ENCODE measurements at places on chromosomes 4 and X.

- DNase-seq, result no peak
These were observed 14.9 kb downstream of the GPKOW start for GRCh38 chrX:49108641-49109040.

DNA sequence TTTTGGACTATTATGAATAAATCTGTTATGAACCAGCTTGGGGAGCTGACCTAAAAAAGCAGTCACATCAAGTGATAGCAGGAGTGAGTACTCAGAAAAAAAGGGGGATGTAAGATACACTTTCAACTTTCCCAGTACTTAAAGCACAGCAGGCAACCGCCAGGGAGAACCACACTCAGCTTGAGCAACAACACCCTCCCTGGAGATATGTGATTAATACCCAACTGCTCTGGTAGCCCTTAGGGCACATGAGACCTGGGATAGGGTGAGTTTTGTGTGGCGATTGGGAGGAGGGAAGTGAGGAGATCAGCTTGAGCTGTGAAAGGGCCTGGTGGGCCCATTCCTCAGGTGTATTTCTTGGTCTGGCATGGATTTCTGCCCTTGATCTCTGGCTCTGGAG, 220.3 kb upstream of the SFRP2 start:
- peak; percentile 88 for DNase-seq

- no peak for DNase-seq
These were observed 83.6 kb downstream of the TSPAN5 start for GRCh38 chr4:98574816-98575215.

DNA sequence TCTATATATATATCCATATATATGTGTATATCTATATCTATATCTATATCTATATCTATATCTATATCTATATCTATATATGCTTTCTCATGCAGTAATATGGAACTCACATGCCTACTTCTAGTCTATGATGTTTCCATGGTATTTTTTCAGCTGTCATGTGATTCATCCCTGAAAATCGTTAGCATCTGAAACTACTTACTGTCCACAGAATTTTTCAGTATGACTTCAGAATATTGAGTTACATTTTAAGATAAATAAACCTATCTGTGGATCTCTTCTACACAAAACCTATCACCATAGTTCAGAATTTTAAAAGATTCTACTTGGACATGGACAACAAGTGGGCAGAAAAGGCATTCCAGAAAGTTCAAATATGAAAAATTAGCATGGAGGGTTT, 855.1 kb upstream of the INTU start:
- peak; percentile 92 for DNase-seq

DNA sequence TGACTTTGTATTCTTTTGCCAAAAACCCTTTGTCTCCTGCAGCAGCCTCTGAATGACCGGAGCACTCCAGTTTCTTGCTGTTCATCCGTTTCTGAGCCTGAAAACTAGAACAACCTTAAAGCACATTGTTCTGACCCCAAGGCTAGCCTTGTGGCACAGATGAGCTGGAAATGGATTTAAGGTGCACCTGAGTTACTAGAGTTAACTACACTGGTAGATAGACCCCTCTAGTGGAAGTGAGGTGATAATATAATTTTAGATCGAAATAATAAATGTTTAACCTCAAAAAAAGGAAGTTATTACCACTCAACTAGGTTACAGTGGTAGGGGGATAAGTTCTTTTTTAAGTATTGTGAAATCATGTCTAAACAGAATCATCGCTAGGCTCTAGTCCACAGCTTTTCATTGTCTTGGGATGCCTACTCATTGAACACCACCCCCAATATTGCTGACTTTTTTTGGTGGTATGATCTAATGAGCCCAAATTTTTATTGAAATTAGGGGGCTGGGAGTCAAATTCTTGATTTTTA, 2.7 kb downstream of the PLS3 start:
- no peak for DNase-seq

DNA sequence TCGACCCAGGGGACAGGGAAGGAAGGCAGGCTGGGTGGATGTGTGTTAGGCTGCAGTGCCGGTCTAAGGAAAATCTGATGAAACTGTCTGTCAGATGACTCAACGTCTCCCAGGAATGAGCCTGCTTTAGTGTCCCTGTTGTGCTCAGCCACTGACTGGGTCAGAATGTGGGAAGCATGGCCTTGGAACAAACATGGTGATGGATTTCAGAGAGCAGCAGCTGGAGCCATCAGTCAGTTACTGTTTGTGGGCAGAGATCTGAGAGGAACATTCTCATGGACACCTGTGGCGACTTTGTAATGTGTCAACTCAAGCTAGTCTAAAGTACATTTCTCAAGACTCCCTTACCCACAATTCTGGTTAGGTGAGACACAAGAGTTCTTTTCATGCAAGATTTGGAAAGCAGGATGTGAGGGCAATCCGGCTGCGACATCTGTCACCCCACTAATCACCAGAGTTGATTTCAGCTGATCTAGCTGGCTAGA, 63.2 kb downstream of the ANAPC10 start:
- DNase-seq, result peak; percentile 81

DNA sequence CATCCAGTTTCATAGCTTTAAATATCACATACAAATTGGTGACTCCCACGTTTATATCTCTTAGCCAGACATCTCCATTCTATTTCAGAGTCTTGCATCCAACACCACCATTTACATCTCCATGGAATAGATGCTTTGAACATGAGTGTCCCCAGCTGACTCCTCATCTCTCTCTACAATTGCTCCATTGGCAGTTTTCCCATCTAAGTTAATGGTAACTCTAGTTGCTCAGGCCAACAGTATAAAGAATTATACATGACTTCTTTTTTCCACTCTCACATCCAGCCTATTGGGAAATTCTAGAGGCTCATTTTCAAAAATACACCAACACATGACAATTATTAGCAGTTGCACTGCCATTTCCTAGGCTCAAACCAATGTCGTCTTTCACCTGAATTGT, 388.2 kb downstream of the STIM2 start:
- DNase-seq, result peak; percentile 87

GRCh38 chr4:162952232-162952631, 214.5 kb downstream of the NAF1 start:
- DNase-seq, result peak; percentile 12

DNA sequence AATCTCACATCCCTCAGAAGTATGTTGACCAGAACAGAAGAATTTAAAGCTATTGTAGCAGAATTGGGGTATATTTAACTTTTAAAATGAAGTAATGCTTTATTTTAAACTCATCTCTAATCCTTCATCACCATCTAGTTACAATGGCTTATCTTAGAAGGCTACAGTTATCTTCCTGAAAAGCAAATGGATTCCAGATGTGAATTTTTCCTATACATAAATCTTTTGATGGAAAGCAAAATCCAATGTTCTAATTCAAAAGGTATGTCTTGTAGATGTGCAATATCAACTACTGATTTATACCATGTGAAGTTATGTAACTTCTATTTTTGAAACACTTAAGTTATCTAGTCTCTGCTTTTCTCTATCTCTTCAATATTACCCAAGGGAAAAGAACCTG, 47.6 kb downstream of the CCNG2 start:
- DNase-seq, result no peak

DNA sequence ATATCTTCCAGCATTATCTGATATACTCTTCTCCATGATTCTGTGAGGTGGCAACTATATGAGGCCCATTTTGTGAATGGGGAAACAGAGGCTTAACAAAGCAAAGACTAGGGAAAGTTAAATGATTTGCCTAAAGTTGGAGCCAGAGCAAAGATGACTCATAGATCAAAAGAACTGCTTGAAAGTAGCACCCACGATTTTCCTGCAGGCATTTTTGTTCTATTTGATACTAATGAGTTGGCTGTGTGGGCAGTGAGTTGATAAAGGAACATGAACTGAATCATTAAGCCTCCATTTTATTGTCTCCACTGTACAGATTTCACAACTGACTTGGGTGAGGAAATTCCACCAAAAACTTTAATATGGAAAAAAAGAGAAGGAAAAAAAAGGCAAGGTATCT, 138.9 kb upstream of the IGFBP7 start:
- peak; percentile 62 for DNase-seq

GRCh38 chr4:57943682-57944081, 833.5 kb upstream of the IGFBP7 start:
- peak; percentile 2 for DNase-seq

- DNase-seq, result no peak
These were observed 1008.5 kb upstream of the LCORL start for GRCh38 chr4:19030048-19030447.

DNA sequence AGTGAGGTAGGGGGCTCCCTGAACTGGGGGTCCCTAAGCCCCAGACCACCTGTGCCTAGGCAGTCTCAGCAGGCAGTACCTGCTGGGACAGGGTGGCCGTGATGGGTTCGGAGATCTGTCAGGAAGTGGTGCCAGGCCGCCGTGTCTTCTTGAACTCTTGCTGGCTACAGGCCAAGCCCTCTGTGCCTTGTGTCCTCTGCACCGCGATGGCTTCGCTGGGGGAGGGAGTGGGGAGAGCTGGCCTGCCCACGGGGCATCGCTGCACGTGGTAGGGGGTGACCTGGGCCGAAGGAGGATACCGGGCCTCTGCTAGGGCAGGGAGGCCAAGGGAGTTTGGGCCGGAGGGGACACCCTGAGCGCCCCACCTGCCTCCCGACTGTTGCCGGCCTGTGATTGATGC, 96.7 kb upstream of the NKX1-1 start:
- DNase-seq, result no peak

- peak; percentile 87 for DNase-seq
These were observed 70.5 kb downstream of the SLC9A6 start for GRCh38 chrX:136055651-136056221.

GRCh38 chr4:182486881-182487280, 243.7 kb downstream of the TENM3 start:
- DNase-seq, result peak; percentile 43

- no peak for DNase-seq
These were observed 255 bp upstream of the CNOT6L start for GRCh38 chr4:77819404-77819842.
